ENCODE measurements at places on chromosomes 2 and 18.

DNA sequence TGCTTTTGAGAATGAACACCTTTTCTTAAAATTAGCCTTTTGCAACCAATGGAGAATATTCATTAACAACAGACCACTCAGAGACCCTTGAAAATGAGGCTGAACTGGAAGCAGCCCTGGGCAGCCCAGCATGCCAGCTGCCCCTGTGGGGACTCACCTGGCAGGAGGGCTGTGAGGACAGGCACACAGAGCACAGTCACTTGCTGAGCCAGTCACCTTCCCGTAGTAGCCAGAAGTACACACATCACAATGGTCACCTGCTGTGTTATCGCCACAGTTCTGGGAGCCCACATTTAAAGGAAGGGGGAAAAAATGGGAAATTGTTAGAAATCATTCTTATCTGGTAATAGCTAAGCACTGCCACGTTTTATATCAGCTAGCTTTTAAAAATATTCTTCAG lies 115.5 kb downstream of the LAMA1 start:
- no peak for DNase-seq

- no peak for DNase-seq
These were observed 133.4 kb downstream of the RTP5 start for GRCh38 chr2:242002944-242003343.

DNA sequence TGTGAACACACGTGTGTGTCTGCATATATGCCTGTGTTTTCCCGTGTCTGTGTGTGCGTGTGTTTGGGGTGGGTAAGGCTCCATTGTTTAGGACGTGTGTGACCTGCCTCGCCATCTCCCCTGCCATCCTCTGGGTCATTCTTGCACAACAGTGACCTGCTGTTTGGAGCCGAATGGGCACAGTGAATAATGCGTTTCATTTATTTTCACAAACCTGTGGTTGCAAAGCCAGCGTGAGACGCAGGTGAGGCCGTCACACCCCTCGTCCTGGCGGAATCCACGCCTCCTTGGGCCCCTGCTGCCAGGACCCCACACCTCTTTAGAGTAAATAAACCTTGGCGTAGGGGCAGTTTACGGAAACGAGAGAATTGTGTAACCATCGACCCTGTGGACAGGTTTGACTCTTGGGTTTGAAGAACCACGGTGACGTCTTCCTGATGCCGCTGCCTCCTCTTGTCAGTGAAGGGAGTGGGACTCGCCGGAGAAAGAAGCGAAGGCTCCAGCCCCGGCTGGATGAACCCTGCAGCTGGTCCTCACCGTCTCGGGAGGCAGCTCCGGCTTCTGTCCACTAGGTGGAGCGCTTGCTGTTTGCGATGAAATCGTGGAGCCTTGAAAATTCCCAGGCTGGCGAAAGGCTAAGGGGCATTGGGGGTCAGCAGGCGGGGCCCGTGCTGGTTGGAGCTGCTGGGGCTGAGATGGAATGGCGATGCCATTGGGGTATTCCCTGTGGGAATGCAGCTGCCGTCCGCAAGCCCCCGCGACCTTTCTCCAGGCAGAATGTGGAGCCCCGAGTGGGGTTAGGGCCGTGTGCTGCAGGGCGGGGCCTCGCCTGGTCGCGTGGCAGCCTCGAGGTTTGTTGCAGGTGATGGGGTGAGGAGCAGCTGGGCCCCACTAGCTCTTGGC lies 81.1 kb downstream of the RTP5 start:
- peak; percentile 60 for DNase-seq

DNA sequence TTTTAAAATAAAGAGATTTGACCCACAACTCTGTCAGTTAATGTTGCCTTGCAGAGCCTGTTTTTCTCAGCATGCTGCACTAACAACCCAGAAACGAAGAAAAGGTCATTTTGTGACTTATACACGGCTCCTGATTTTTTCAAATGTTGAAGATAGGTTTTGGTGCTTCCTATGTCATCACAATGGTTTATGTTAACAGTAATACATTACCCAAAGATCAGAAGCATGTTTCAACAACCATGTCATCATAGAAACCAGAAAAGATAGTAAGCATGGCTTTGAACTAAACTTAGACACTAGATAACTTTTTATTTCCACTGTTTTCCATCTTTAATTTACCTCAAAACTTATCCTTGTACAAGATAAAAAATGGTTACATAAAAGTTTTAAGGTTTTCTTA lies 10.1 kb downstream of the BAZ2B start:
- no peak for DNase-seq

DNA sequence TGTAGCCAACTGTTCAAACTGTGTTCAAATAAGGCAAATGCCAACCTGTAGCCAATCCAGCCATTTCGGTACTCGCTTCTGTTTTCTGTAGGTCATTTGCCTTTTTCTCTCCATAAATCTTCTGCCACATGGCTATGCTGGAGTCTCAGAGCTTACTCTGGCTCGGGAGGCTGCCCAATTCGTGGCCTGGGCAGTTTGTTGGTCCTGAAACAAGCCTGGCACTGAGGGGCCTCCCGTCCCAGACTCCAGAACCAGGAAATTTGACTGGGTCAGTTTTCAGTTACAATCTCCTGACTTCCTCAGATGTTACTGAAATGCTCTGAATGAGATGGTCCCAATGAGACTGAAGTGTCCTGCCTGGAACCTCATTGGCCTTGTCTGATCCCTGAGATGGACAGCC lies 120.8 kb upstream of the NPAS2 start:
- no peak for DNase-seq

- DNase-seq: peak; percentile 26
These were observed 115.9 kb downstream of the DSEL start for GRCh38 chr18:67400502-67401117.

GRCh38 chr2:5121642-5122041 lies 570.5 kb upstream of the SOX11 start:
- DNase-seq: no peak

- DNase-seq: peak; percentile 22
These were observed 113.3 kb upstream of the SERTAD2 start for GRCh38 chr2:64766841-64767669.

All from fibroblast of skin of abdomen (primary cell).